ENCODE measurements at places on chromosomes 2 and 18. TPM values are rescaled to one million over a fixed set of nuclear protein-coding genes. Genes with fewer than 3 reads are reported as not detected.

GRCh38 chr2:135843671-135844070 is 6.7 kb upstream of the LCT start:
- no peak for DNase-seq

- no peak for DNase-seq
Observed at GRCh38 chr2:175976391-175977157, 25.5 kb downstream of the LNPK start.

DNA sequence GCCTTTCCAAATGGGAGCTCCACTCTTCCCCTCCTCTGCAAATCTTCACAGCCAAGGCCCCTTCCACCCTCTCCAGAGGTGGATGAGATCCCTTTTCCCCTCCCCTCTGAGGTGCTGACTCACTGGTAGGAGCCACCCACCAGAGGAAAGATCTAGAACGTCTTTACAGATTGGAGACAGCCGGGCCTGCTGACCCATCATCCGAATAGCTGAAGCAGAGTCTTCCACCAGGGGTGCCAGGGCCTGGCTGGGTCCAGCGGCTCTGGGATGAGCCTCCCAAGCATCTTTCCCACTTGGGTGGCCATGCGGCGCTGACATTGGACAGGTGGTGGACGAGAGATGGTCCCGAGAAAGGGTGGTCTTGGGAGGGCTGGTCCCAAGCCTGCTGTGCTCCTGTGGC is 9.0 kb downstream of the ERFE start:
- no peak for DNase-seq

DNA sequence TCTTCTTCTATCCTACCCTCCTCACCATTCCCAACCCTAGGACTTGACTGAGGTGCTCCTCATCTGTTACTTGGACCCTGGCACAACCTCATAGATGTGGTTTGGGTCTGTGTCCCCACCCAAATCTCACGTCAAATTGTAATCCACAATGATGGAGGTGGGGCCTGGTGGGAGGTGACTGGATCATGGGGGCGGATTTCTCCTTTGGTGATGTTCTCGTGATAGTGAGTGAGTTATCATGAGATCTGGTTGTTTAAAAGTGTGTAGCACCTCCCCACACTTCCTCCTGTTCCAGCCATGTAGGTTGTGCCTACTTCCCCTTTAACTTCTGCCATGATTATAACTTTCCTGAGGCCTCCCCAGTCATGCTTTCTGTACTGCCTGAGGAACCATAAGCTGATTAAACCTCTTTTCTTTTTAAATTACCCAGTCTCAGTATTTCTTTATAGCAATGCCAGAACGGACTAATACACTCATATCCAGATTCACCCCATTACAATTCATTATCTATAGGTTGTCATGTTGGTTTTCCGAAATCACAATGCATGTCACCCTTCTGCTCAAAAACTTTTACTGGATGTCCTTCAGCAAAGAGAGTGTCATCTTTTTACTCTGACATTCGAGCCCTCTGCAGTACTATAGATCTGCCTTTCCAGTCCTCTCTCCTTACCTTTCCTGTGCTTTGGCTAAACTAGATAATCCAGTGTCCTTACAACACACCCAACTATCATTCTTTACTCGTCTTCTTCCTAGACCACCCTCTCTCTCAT is 45.7 kb downstream of the APOB start:
- DNase-seq = no peak

DNA sequence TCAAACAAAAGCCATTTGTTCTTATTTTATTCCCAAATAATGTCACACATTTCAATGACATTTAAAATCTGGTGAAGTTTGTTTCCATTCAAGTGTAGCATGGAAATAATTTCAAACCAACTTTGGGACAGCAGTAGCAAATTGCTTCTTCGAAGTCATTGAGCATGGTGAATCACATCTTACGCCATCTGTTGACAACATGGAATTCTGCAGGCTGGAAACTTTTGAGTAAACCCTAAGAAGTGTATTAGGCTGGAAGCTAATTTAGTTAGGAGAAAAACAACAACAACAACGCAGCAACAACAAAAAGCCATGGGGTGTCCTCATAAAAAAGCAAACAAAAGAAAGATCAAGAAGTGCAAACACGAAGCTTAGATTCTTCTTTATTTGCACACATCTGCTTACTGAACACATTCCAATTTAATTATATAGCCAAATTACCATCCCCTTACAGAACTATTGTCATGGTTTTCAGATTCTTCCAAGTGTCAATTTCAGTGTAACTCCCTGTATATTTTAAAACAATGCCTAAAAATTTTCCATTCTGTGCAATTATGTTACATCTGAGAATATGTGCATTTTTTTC is 659.0 kb upstream of the CDH7 start:
- DNase-seq = no peak

GRCh38 chr2:132757676-132758075 is 87.7 kb upstream of the LYPD1 start:
- no peak for DNase-seq

- no peak for DNase-seq
Observed at GRCh38 chr2:36701391-36701795, 4.9 kb downstream of the VIT start.

DNA sequence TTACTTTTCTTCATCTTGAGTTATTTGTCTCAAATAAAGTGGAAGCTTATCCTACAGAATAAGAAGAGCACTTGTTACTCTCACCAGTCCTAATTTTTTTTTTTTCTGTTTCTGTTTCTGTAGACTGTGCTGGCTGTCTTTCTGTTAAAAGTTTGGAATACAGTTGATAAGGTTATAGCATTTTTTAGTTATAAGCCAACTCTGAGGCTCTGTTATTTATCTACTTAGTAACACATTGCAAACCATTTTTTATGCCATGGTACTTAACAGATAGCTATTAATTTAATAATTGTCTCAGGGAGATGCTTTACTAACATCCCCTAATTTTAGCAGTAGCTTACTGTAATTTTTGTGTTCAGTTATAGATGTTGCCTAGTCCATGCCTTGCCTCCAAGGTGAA is 37.9 kb downstream of the CREB1 start:
- DNase-seq = no peak

DNA sequence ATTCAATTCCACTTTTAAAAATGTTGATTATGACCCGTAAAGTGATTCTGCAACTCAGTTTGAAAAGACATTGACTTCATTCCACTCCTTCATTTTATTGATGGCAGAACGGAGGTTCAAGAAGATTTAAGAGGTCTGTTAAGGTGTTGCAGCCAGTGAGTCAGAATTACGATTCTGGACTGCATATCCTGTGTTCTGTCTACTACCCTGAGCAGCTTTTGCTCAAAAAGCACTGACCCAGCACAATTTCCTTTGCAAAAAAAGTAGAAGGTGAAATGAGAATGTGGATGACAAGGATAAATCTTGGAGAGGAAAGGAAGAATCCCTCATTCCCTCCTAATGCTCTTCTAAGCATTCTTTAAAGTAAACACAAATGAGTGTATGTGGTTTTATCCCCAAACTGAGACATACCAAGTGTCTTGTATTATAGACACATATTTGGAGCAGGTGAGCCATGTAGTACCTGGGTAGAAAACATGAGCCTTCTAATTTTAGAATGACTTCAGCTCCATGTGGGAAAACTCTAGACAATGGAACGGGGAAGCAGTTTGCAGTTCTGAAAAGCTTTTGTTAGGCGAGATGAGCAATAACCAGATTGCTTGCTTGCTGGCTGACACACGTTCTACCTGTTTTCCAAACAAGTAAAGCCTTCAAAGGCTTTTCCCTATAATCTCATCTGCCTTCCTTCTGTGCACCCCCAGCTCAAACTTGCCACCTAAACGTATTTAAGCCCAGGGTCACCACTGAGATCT is 44.7 kb downstream of the TGFA start:
- DNase-seq = no peak

DNA sequence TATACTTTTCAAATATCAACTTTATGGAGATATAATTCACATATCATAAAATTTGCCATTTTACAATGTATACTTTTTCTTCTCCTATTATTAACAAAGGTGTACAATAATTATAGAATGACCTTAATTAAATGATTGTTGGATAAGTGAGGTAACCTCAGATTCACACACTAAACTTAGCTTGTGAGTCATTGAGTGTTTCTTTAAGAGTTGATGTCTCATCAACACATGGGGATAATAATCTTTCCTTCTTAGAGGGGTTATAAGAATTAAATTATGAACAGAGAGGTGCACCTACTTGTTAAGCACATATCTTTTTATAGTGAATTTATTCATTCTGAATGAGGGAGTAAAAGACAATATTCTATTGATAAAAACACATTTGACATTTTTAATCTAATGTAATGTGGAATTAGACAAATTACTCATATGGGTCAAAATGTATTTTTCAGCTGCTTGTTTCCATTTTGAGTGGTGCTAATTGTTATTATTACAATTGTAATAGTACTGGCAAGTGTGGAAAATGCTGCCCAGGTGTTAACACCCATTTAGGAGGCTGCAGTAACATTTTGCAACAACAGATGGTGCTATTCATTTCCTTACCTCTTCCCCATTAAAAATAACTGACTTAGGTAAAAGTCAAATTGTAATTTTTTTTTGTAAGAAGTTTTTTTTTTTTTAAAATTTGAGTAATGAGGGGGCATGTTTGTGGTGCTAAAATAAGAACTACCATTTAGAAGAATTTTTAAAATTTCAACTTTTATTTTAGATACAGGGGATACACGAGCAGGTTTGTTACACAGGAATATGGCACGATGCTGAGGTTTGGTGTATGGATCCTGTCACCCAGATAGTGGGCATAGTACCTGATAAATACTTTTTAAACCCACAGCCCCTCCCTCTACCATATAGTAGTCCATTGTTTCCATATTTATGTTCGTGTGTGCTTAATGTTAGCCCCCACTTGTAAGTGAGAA is 32.1 kb upstream of the DYNAP start:
- DNase-seq = peak; percentile 70

DNA sequence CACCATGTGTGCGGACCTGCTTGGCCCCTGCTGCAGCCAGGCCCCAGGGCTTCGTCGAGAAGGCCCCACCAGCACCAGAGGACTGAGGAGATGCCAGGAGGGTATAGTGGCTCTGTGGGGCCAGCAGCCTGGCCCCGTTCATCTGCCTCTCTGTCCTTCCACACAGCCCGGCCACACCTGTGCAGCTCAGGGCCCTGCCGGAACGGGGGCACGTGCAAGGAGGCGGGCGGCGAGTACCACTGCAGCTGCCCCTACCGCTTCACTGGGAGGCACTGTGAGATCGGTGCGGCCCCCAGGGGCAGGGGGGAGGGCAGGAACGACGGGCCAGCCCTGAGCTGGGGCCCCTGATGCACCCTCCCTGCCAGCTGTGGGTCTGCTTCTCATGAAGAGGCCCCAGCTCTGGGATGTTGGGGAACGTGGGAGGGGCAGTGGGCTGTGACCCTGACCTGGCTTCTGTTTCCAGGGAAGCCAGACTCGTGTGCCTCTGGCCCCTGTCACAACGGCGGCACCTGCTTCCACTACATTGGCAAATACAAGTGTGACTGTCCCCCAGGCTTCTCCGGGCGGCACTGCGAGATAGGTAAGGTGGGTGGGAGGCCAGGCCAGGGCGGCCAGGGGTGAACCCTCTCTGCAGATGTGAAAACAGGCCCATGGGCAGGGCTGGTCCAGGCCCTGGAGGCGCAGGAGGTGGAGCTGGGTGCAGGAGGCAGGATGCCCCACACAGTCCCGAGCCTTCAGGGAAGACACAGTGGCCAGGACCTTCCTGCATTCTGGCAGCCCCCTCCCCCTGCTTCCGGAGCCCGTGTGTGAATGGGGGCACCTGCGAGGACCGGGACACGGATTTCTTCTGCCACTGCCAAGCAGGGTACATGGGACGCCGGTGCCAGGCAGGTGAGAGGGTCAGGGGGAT is 50.3 kb downstream of the MTERF4 start:
- DNase-seq = no peak

- no peak for DNase-seq
Observed at GRCh38 chr18:10194592-10194991, 259.8 kb upstream of the APCDD1 start.

DNA sequence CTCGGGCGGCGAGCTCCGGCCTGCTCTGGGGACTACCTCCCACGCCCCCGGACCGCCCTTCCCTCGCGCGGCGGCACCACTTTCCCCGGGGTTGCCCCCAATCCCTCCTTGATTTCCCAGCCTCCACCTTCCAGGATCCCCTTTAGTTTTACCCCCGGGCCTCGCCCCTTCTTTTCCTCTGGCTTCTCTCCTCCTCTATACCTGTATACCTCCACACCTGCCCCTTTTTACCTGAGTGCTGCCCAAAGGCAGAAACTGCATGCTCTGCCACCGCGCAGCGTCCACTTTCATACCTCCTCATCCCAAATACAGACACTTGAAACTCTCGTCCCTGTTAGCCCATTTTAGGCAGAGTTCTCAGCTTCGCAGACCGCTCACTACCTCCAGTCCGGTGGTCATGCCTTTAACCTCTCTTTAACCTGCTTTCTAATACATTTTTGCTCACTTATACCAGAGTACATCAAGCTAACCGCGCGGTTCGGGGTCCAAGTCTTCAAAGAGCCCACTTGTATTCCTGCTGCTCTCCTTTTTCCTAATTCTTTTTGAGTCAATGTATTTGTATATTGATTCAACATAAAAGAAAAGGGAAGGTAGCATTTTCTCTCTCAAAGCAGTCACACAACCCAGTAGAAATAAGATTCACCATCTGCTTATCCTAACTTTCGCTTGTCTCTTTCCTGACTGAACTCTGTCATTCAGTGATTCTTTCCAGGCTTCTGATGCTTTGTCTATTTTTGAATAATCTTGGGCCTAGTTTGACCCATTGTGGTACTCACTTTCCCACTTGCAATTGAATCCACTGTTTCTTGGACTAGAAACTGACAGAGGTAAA is 901 bp downstream of the SPOPL start:
- no peak for DNase-seq

- no peak for DNase-seq
Observed at GRCh38 chr2:150889141-150889540, 372.5 kb downstream of the RBM43 start.

- no peak for DNase-seq
Observed at GRCh38 chr2:88658881-88659537, 31.7 kb upstream of the EIF2AK3 start.

- DNase-seq = peak; percentile 23
Observed at GRCh38 chr2:223797811-223798721, 39.3 kb downstream of the AP1S3 start.

GRCh38 chr2:54947136-54947535 is 103.1 kb downstream of the RTN4 start:
- no peak for DNase-seq

GRCh38 chr18:63951302-63951705 is 2.2 kb downstream of the HMSD start:
- DNase-seq = no peak

NGEF gene
- total RNA-seq = 20.1 TPM

SPATA3 gene
- total RNA-seq = not detected

COPS9 gene
- 129 TPM for total RNA-seq

DES gene
- 65.4 TPM for total RNA-seq

GRP gene
- not detected for total RNA-seq

PKDCC gene
- 79.3 TPM for total RNA-seq

SCYGR4 gene
- not detected for total RNA-seq

NPHP1 gene
- 1.1 TPM for total RNA-seq

SERPINB11 gene
- total RNA-seq = not detected

EDAR gene
- 0.60 TPM for total RNA-seq
